ENCODE measurements at places on chromosomes 4 and X. TPM values are rescaled to one million over a fixed set of nuclear protein-coding genes. Genes with fewer than 3 reads are reported as not detected.

- no peaks in the 10 kb centered on the region for H3K27me3 ChIP-seq
- H3K4me1 ChIP-seq: peaks cover 2% of the 10 kb centered on the region
- DNase-seq: no peak
- no peak overlapping the region for H3K4me3 ChIP-seq
- peaks cover 35% of the 10 kb centered on the region for H3K36me3 ChIP-seq
Observed at GRCh38 chr4:121863799-121864198, 6.5 kb downstream of the BBS7 start.

Gene PDK3
- total RNA-seq: 30.0 TPM

- no peak overlapping the region for H3K4me3 ChIP-seq
- H3K36me3 ChIP-seq: no peaks in the 10 kb centered on the region
- H3K4me1 ChIP-seq: no peaks in the 10 kb centered on the region
- no peaks in the 10 kb centered on the region for H3K27me3 ChIP-seq
- DNase-seq: no peak
Observed at GRCh38 chr4:177558995-177559394, 116.8 kb upstream of the AGA start.

DNA sequence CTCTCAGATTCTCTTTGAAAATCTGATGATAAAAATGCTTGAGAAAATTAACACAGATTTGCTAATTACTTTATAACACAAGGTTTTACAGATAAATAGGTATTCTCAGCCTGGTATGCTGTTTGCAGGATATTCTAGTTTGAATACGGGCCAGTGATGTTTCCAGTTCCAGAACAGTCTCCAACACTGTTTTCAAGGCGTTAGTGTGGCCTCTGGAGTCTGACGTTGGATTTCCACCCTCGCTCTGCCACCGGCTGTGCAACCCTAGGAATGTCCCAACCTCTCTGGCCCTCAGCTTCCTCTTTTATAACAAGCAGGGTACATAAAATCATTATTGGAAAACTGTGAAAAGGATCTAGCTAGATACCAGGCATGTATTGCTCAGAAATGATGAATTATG lies 23.8 kb upstream of the CYP4V2 start:
- no peaks in the 10 kb centered on the region for H3K36me3 ChIP-seq
- no peak overlapping the region for H3K4me3 ChIP-seq
- H3K27ac ChIP-seq: no peak overlapping the region
- no peak for DNase-seq

DNA sequence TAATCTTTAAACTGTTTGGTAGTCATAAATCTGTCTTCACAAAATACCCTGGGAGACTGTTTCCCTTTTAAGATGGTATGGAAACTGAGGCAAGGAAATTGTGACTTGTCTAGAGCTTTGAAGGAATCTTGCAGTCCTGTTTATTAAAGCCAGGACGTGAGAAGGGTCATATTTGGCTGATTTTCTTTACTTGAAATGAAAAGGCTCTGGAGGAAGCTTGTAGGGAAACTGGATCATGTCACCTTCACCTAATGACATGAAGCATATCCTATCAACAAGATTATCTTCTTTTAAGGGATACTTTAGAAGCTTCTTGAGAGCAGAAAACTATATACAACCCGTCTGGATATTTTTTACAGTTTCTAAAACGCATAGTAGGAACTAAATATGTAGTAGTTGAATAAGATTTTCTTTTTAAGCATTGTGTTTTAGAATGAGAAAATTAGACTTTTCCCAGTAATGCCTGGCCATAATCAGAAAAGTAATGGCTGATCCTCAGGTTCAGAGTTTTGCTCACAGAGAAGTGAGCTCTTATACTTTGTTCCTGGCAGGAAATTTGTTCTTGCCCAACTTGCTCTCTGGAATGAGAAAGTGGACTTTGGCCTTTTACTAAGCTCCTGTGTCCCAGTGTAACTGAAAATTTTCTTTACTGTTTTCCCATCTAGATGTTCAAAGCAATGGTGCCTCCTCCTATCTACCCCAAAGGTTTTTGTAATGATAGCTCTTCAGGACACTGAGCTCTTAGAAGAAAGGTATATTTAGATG lies 136.8 kb upstream of the AFF2 start:
- H3K4me3 ChIP-seq: no peak overlapping the region
- no peaks in the 10 kb centered on the region for H3K27me3 ChIP-seq
- DNase-seq: no peak
- H3K36me3 ChIP-seq: no peaks in the 10 kb centered on the region
- H3K27ac ChIP-seq: no peak overlapping the region
- no peaks in the 10 kb centered on the region for H3K4me1 ChIP-seq

Gene PDGFC
- total RNA-seq: not detected

DNA sequence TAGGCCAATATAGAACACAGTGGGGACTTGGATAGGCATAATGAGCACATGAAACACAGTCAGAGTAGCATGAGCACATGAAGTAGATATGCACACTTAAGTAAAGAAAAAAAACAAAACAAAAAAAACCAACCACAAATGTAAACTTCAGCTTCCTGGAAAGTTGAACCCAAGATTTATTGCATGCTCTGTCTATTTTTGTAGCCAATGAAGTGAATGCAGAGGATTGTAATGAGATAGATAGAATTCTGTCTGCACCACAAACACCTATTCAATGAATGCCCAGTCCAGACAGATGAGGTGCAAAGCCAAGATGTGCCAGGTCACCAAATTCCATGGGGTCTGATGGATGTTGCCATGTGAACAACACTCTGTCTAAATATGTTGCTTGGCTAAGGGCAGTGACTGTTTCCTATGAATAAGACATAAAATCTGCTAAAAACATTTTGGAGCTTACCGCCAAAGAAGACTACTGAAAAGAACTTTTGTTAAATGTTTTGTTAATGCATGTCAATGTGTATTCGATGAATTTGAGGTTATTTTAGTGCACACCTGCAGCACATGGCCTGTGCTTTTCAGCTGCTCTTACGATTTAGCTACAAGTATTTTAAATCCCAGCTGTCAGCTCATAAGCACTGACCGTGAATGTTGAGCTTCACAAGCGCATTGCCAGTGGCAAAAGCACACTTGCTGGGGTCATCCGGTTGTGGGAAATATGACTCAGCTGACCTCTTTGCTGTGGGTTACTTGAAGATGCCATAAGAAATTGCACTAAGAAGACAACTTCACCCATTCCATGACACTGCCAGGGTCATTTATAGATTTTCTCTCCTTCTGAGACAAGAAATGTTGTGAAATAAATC lies 374.8 kb upstream of the GNPDA2 start:
- H3K27ac ChIP-seq: no peak overlapping the region
- DNase-seq: no peak
- no peaks in the 10 kb centered on the region for H3K4me1 ChIP-seq
- no peaks in the 10 kb centered on the region for H3K27me3 ChIP-seq

Gene XPNPEP2
- total RNA-seq: 1.7 TPM

DNA sequence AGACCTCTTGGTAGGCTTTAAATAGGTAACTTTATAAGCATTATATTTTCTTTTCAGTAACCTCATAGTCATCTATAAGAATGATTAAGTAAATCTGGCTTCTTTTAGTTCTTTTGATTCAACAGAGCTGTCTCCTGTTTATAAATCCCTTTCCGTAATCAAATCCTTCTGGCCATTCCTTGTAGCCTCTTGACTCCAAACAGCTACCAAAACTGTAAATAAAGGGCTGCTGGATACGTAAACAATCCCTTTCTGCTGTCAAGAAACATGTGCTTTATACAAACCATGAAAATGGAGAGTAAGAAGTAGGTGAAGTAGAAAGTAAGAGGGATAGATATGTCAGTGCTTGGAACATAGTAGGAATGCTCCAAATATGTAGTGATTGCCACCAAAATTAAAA lies 183.2 kb upstream of the CASK start:
- H3K27me3 ChIP-seq: no peaks in the 10 kb centered on the region
- peaks cover 8% of the 10 kb centered on the region for H3K36me3 ChIP-seq
- peaks cover 34% of the 10 kb centered on the region for H3K4me1 ChIP-seq
- no peak for DNase-seq
- no peak overlapping the region for H3K4me3 ChIP-seq
- H3K27ac ChIP-seq: no peak overlapping the region

Gene NPNT
- not detected for total RNA-seq

Gene MAPK10
- total RNA-seq: not detected

- H3K4me1 ChIP-seq: no peaks in the 10 kb centered on the region
- H3K27ac ChIP-seq: no peak overlapping the region
- H3K36me3 ChIP-seq: no peaks in the 10 kb centered on the region
- DNase-seq: no peak
Observed at GRCh38 chr4:71126719-71127118, 133.3 kb downstream of the DCK start.

- H3K36me3 ChIP-seq: no peaks in the 10 kb centered on the region
- DNase-seq: no peak
- H3K4me1 ChIP-seq: no peaks in the 10 kb centered on the region
- no peaks in the 10 kb centered on the region for H3K27me3 ChIP-seq
- no peak overlapping the region for H3K4me3 ChIP-seq
- no peak overlapping the region for H3K27ac ChIP-seq
Observed at GRCh38 chr4:129384974-129385373, 289.0 kb downstream of the C4orf33 start.

Gene PRPS2
- 84.5 TPM for total RNA-seq

GRCh38 chrX:109184506-109185139 lies 297.3 kb downstream of the GUCY2F start:
- no peaks in the 10 kb centered on the region for H3K36me3 ChIP-seq
- no peak overlapping the region for H3K4me3 ChIP-seq
- no peaks in the 10 kb centered on the region for H3K27me3 ChIP-seq
- no peak for DNase-seq

All from activated CD8-positive, alpha-beta T cell treated with anti-CD3 and anti-CD28 coated beads, Interleukin-2, amount 10 ng/mL, durations not matched to agents 7 days and 5 days (primary cell).